Activated CD8-positive, alpha-beta memory T cell treated with anti-CD3 and anti-CD28 coated beads for 1 hour (primary cell): ENCODE measurements at places on chromosomes 1 and 21.

- no peak for DNase-seq
Measured at GRCh38 chr21:26388731-26389231, 184.3 kb downstream of the CYYR1 start.

GRCh38 chr1:153663211-153663610 lies 4.7 kb downstream of the SNAPIN start:
- DNase-seq = no peak

GRCh38 chr21:27715131-27715530 lies 748.2 kb upstream of the ADAMTS5 start:
- DNase-seq = no peak

GRCh38 chr1:176617881-176618280 lies 154.9 kb downstream of the PAPPA2 start:
- no peak for DNase-seq

- DNase-seq = no peak
Measured at GRCh38 chr1:157186281-157186992, 48.2 kb upstream of the ETV3 start.

DNA sequence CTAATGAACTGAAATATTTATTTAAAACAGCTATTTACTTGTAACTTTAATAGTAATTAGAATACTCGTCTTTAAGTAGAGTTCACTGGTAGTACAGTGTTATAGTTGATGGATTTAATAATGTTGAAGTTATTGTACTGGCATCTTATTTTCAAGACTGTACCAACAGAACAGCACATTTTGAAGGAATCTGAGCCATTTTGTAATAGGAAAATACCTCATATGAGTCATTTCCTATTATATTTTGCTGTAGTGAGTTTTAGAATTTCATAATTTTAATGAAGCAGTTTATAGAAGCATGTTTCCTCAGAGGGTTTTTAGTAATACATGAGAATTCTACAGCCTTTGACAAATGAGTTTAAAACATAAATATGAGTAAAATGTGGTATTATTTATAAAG lies 258.3 kb downstream of the OLFM3 start:
- no peak for DNase-seq

DNA sequence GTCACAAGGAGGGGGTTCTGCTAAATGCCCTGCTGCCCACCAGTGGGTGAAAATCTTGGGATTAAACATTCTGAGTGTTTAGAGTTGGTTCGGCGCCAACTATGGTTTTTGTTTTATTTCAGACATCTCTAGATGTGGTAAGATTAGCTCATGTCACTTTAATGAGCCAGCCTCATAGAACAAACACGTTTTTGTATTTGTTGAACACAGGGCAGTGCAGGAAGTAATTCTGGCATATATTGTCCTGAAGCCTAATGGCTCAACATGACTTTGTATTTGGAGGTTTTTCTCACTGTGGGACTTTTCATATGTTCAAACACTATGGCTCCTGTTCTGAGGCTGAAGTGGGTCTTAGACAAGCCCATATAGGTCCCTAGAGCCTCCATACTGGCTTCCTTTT lies 107.8 kb downstream of the NGF start:
- DNase-seq = no peak

- DNase-seq = no peak
Measured at GRCh38 chr1:27071049-27071416, 58.4 kb upstream of the TENT5B start.
